Activated naive CD8-positive, alpha-beta T cell treated with anti-CD3 and anti-CD28 coated beads for 36 hours (primary cell): ENCODE measurements at places on chromosomes 3 and 15.

GRCh38 chr15:96627031-96627568 lies 296.6 kb downstream of the NR2F2 start:
- no peak for DNase-seq

GRCh38 chr3:13285007-13285567 lies 135.0 kb downstream of the NUP210 start:
- DNase-seq, result no peak

DNA sequence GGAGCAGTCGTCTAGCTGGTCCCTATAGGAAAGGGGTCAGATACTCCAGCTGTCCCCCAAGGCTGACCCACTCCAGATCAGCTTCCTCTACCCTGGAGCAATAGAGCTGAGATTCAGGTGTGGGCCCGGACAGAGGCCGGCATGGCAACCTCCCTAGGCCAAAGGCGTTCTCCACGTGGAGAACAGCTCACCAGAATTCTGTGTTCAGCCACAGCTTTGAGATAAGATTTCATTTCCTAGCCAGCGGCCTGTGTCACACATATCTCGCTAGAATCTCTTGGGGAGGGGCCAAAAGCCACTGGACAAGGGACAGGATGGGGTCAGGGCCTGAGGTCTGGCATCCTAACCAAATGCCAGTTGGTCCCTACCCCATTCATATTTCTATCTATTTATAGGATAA lies 20.1 kb downstream of the SRGAP3 start:
- no peak for DNase-seq

DNA sequence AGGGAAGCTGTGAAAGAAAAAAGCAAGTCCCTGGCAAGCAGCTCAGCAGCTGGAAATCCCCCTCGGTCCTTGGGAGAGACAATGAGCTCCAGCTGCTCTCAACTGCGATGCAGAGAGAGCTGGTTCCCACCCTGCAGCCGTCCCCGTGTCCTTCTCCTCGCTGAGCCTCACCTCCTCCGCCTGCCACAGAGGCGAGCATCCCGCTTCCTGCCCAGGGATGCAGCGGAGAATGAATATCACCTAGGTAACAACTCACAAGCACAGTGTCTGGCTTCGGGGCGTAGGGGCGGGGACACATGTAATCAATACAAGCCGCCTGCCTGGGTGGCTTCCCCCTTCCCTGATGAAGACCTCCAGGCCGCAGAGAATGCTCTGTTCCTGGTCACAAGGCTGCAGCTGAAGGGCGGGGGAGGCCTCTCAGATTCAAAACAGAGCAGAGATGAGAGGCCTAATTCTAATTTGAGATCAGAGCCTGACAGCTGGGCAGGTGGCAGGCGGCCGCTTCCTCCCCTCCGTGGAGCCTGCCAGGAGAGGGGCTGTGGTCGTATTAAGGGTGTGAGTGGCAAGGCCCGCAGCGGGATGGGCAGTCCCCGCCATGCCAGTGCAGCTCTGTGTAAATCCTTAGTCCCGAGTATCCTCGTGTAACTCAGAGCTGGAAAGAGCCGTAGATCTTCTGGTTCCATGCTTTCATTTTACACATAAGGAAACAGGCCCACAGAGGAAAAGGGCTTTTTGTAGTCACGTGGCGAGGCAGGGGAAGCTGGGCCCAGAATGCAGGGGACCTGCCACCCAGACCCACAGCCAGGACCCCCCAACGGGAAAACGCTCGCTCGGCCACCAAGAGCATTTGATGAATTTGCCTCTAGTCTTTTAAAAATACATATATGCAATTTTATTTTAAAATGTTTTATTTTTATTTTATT lies 24.3 kb downstream of the ZDHHC19 start:
- DNase-seq, result no peak
